ENCODE measurements at places on chromosomes 16 and 17.

GRCh38 chr17:31736855-31737625 lies 122.0 kb downstream of the COPRS start:
- DNase-seq = no peak

DNA sequence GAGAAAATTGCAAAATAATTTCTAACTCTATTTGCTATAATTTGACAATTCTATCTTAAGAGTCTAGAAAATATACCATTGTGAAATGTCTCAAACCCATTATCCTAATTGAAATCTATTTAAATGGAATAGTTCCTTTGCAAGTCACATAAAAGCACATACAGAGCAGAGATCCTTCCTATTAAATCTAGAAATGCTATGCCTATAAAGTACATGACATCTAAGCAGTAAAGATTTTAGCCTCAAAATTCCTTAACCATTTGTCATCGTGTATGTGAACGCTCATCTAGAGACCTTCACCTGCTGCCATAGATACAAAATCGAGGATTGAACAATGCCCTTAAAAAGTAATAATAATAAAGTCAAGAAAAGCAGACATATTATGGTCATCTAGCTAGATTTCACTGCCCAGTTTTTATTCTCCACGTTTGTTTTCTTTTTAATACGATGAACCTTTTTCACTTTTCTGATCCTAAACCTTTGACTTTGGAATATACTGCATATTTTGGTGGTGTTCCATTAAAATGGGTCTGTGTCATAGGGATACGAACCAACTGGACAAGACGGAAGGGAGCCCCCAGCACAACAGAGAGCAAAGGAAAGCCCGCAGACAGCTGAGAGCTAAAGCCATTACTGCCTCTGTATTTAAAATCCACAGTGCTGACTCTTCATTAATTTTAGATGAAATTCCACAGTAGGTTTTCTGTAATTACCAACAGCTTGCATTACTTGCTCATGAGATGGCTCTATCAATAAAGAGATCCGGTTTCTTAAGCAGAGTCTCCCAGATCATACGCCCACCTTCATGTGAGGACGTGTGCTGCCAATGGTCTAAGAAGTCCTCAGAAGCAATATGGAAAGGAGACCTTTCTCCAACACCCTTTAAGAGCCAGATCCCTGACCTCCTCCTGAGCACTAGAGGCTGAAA lies 17.6 kb downstream of the TEX2 start:
- DNase-seq = peak; percentile 56

DNA sequence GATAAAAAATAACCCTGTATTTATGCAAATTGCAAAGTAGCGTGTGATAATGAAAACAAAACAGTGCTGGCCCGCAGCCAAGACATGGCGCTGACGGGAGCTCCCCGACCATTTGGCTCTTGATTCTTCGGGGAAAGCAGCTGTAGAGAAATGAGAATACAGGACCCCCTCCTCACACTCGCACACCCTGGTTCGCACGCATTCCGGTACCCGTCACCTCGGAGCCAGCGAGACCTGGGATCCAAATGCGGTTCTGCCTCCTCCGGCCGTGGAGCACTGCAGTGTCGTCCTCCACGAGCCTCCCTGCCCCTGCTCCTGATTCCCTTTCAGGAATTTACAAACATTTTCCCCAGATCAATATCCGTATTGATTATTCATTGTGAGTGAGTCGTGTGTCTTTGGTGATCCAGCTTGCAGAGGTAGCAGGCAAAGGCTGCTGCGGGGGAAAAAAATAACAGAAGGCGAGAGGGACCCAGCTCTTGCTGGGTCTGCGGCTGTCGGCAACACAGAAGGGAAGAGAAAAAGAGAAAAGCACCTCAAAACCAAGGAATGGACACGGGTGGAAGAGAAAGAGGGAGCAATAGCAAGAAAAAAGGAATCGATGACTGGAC lies 184.1 kb upstream of the ZFHX3 start:
- no peak for DNase-seq

DNA sequence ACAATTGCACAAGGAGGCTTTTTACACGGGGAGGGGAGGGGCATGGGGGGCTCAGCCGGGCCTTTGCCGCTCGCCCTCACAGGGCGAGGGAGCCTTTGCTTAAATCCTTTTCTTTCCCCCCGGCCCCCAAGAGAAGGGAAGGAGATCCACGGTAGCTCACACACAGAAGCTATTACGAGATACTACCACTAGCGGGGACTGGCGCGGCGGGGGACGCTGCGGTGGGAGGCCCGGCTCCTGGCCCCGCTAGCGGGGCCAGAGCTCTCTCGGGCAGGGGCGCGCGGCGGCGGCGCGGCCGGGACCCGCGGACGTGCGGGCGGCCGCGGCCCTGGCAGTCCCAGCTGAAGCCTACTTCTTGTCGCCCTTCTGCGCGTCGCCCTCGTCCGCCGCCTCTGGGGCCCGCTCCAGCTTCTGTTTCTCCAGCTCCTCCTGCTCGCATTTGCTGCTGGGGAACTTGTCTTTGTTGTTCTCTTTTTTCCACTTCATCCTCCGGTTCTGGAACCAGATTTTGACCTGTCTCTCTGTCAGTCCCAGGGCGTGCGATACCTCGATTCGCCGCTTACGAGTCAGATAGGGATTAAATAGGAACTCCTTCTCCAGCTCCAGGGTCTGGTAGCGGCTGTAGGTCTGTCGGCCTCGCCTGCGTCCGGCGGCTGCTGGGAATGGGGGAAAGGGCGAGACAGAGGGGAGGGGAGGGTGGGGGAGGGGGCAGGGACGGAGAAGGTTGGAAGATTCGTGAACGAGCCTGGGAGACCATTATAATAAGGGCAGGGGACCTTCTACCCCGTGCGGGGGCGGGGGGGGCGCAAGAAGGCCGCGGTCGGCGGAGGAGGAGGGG lies 2.0 kb downstream of the HOXB8 start:
- DNase-seq = no peak

DNA sequence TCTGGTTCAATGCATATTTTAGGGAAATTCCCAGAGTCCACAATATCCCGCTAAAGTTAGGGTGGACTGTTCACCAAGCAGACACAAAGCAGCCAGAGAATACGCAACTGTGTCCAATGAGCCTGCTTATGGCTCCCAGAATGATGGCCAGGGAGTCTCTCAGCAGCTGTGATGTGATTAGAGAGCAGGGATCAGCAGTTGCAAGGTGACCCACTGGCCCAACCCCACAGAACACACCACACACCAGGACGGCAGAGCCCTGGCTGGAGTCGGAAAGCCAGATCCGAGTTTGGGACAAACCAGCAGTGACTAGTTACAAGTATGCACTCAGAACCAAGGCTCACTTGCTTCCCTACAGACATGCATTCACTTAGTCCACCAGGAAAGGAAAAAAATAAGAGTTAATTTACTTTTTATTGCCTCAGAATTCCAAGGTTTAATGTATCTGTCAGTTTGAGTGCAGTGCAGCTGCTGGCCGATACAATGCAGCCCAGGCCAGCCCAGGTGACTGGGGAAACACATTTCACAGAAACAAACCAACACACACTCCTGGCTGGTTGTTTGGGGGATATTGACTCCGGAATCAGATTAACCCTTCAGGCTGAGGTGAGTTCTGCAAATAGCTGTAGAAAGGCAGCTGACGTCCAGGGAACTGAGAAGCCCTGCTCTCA lies 121.7 kb downstream of the HIC1 start:
- DNase-seq = no peak

GRCh38 chr16:87528690-87529579 lies 36.1 kb upstream of the ZCCHC14 start:
- DNase-seq = no peak

DNA sequence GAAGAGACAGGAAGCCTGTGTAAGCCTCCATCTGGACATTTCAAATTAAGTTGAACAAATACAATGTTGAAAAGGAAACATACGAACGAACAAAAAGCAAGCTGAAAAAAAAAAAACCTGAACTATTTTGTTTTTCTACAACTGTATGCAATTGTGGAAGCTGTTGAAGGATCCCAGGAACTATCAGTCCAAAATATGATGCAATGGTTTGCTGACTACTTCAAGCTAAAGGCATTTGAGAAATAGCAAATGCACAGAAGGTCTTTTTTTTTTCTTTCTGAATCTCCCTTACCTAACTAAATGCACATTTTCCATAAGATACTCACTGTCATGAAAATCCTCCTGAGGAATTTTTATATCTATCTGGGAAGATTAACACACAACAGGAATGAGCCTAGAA lies 40.2 kb downstream of the MAF start:
- DNase-seq = no peak

- DNase-seq = no peak
Observed at GRCh38 chr17:67362173-67362572, 4.2 kb downstream of the PSMD12 start.

- peak; percentile 46 for DNase-seq
Observed at GRCh38 chr17:51322390-51323029, 62.2 kb downstream of the UTP18 start.

DNA sequence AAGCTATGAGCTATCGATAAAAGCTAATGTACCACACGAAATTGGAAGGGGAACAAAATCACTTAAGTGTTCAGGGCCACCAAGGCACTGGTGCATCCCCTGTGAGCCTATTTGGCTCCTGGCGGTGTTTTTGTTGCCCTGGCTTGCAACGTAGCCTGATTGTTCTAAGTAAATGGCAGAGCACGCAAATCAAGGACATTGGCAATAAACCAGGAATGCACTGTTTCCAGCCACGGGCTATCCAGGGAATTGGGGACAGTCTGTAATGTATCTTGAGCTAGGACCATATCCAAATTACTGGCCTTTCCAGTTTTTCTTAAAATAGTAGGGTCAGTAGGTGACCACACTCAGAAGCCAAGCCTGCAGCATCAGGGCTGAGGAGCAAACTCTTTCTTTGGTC lies 734.0 kb downstream of the MAF start:
- DNase-seq = no peak

GRCh38 chr17:34613064-34614019 lies 34.0 kb downstream of the TMEM132E start:
- no peak for DNase-seq

DNA sequence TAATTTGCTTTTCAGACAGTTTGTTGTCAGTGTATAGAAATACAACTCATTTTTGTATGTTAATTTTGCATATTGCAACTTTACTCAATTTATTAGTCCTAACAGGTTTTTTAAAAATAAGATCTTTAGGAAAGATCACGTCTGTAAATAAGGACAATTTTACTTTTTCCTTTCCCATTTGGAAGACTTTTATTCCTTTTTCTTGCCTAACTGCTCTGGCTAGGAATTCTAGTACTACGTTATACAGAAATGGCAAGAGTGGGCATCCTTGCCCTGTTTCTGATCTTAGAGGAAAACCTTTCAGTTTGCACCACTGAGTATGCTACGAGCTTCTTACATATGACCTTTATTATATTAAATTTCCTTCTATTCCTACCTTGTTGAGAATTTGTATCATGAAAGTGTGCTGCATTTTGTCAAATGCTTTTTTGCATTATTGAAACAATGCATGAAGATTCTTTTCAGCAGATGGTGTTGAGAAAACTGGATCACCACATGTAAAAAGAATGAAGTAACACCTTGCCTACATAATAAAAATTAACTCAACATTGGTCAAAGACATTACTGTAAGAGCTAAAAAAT lies 113.4 kb downstream of the BRIP1 start:
- no peak for DNase-seq

- no peak for DNase-seq
Observed at GRCh38 chr16:82105107-82105506, 64.9 kb downstream of the MPHOSPH6 start.

DNA sequence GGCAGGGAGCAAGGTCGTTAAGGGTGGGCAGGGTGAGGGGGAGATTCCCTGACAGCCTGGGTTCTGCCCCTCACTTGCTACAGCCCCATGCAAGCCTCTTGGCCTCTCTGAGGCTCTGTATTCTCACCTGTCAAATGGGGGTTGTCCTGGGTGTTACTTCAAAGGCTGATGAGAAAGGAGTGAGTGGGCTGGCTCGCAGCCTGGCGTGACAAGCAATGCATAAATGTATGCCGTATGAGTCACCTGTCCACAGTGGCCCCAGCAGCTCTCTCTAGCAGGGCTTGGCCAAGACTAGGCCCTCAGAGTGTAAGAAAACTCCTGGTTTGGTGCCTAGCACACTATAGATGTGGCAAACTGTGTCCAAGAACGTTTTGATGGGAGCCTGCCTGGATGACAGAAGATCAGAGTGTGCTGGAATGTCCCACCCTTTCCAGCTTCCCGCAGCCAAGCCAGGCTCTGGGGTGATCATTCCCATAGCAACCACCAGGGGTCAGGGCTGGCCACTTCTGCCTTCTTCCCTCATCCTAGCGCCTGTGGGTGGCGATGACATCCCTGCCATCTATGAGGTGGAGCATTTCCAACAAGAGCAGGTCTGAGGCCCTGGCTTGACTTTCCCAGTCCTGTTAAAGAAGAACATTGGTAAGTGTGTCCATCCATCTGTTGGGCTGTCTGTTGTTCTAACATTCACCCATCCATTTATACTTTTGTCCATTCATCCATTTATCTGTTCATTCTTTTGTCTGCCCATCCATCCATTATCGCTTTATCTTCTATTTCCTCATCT lies 37.2 kb upstream of the ADGRG1 start:
- peak; percentile 91 for DNase-seq

- DNase-seq = no peak
Observed at GRCh38 chr17:19703106-19703827, 13.1 kb downstream of the SLC47A2 start.

GRCh38 chr16:19147627-19148026 lies 20.4 kb upstream of the SYT17 start:
- DNase-seq = no peak

GRCh38 chr17:76597156-76598003 lies 11.7 kb upstream of the ST6GALNAC2 start:
- no peak for DNase-seq

DNA sequence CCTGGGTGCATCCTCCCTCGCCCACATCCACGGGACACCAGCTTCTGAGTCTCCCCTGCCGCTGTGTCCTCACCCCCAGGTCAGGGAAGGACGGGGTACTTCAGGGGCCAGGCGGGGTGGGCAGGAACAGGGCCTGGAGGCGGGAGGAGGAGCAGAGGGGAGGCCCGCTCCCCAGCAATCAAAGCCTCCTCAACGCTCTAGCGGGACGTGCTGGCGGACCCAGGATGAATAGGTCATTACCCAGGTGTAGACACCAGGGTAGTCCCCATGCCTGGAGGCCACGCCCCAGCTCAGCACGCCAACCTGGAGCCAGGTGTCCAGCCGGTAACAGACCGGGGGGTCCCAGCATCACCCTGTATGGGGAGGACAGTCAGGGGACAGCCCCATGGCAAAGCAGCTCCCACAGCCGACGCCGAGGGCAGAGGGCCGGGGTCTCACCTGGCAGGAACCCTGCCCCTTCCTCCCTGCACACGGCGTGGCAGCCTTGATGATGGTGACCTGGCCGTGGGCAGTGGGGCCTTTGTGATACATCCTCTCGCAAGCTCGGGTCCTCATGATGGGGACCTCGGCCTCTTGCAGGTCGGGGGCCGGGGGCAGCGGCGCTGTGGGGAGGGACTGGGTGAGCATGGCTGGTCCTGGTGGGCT lies 24.2 kb downstream of the TPSD1 start:
- no peak for DNase-seq
